ENCODE measurements at places on chromosomes 6 and 20. TPM values are rescaled to one million over a fixed set of nuclear protein-coding genes. Genes with fewer than 3 reads are reported as not detected.

GRCh38 chr20:47854687-47855212 lies 69.5 kb upstream of the SULF2 start:
- peak; percentile 44 for DNase-seq
- H3K36me3 ChIP-seq, result no peaks in the 10 kb centered on the region
- H3K4me3 ChIP-seq, result no peak overlapping the region
- peaks cover 3% of the 10 kb centered on the region for H3K27me3 ChIP-seq
- no peaks in the 10 kb centered on the region for H3K4me1 ChIP-seq

GRCh38 chr20:2242678-2243077 lies 53.1 kb upstream of the TGM3 start:
- H3K36me3 ChIP-seq, result no peaks in the 10 kb centered on the region

DNA sequence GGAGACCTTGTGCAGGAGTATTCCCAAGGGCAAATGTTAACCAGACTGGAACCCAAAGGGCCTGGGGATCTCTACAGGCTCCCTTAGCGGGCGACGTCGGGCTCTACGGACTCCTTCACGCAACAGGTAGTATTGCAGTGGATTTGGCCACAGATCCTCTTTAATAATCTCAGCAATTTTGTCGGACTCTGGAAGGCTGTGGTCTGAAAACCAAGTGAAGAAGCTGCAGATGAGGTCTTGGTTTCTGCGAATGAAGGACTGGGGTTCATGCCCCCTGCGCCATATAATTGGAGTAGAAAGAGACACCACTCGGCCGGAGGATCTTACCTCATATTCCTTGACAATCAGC lies 1.3 kb downstream of the TSPYL1 start:
- peak overlapping the region; percentile 82 for H3K4me3 ChIP-seq
- no peaks in the 10 kb centered on the region for H3K27me3 ChIP-seq
- peaks cover 47% of the 10 kb centered on the region for H3K4me1 ChIP-seq
- DNase-seq, result no peak
- peaks cover 13% of the 10 kb centered on the region for H3K36me3 ChIP-seq

DNA sequence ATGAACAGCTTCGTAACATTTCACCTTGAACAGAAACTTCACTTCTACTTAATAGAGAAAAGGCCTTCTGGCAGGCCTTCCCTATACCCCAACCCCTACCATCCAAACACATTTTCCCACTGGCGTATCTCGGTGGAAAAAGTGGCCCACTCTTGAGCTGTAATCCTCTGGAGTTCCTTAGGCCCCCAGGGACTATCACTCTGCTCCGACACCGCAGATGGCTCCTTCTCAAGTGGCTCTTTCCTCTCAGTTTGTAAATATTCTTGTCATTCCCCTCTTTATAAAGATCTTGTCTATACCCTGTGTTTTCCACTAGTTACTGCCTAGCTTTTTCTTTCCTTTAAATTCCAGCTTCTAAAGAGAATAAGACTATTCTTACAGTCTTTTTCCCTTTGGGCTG lies 108.7 kb downstream of the MYB start:
- no peak overlapping the region for H3K4me3 ChIP-seq
- no peak for DNase-seq
- no peaks in the 10 kb centered on the region for H3K27me3 ChIP-seq

DNA sequence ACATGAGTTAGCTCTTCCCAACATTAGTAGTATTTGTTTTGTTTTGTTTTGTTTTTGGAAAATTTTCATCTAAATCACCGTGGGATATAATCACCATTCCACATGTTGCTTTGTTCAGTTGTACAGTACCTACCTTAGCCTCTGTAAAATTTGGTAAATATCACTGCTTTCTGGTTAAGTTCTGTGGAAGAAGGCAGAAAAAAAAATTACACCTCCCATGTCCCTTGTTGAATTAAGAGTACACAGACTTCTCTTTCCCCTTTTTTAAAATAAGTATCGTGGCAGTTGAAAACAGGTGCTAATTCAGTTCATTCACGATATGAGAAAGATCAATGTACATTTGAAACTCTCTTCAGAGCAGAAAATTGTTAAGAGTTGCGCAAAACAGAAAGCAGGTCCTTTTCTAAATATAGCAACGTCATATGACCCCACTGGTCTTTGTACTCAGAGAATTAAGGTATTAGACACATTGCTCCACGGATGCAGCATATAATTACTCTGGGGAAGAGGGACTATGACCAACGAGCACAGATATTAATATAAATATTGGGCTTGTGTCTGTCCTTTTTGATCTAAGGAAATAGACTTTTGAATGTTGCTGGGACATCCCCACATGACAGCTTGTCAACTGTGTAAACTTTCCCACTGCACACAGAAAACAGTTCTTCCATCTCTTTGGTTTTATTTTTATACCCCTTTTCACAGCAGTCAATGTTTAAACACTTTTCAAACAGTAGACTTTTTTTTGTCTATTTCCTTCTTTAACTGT lies 58.6 kb upstream of the ZNF217 start:
- no peak for DNase-seq
- H3K4me1 ChIP-seq, result peaks cover 23% of the 10 kb centered on the region
- H3K4me3 ChIP-seq, result no peak overlapping the region
- no peaks in the 10 kb centered on the region for H3K36me3 ChIP-seq
- H3K27me3 ChIP-seq, result no peaks in the 10 kb centered on the region

- DNase-seq, result no peak
- peaks cover 13% of the 10 kb centered on the region for H3K27me3 ChIP-seq
- H3K27ac ChIP-seq, result no peak overlapping the region
- H3K4me3 ChIP-seq, result no peak overlapping the region
- no peaks in the 10 kb centered on the region for H3K4me1 ChIP-seq
- H3K36me3 ChIP-seq, result no peaks in the 10 kb centered on the region
Measured at GRCh38 chr20:40592941-40593340, 96.1 kb downstream of the MAFB start.

DNA sequence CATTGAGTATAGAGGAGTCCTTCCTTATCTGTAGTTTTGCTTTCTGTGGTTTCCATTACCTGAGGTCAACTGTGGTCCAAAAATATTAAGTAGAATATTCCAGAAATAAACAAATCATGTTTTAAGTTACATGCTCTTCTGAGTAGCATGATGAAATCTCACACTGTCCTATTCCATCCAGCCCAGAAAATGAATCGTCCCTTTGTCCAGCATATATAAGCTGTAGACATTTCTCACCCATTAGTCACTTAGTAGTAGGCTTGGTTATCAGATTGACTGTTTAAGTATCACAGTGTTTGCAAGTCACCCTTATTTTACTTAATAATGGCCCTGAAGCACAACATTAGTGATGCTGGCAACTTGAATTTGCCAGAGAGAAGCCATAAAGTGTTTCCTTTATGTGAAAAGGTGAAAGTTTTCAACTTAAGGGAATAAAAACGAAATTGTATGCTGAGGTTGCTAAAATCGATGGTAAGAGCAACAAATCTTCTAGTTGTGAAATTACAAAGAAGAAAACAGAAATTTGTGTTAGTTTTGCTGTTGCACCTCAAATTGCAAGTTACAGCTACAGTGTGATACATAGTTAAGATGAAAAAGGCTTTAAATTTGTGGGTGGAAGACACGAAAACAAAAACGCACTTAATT lies 198.6 kb upstream of the SIM1 start:
- peak overlapping the region; percentile 33 for H3K4me3 ChIP-seq
- H3K27me3 ChIP-seq, result no peaks in the 10 kb centered on the region
- peak overlapping the region; percentile 85 for H3K27ac ChIP-seq
- peaks cover 23% of the 10 kb centered on the region for H3K4me1 ChIP-seq

DNA sequence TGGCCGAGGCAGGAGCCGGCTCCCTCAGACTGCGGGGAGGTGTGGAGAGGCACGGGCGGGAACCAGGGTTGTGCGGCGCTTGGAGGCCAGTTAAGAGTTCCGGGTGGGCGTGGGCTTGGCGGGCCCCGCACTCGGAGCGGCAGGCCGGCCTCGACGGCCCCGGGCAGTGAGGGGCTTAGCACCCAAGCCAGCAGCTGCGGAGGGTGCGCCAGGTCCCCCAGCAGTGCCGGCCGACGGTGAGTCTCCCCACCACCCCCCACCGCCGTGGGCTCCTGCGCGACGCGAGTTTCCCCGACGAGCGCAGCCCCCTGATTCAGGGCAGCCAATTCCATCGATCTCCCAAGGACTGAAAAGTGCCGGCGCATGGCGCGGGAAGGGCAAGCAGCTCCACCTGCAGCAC lies 605.4 kb upstream of the SLC35B3 start:
- H3K36me3 ChIP-seq, result no peaks in the 10 kb centered on the region
- no peak overlapping the region for H3K27ac ChIP-seq

GRCh38 chr6:30781743-30782424 lies 37.5 kb upstream of the IER3 start:
- H3K4me1 ChIP-seq, result peaks cover 43% of the 10 kb centered on the region
- no peaks in the 10 kb centered on the region for H3K27me3 ChIP-seq
- H3K4me3 ChIP-seq, result peak overlapping the region; percentile 54
- no peak for DNase-seq

DNA sequence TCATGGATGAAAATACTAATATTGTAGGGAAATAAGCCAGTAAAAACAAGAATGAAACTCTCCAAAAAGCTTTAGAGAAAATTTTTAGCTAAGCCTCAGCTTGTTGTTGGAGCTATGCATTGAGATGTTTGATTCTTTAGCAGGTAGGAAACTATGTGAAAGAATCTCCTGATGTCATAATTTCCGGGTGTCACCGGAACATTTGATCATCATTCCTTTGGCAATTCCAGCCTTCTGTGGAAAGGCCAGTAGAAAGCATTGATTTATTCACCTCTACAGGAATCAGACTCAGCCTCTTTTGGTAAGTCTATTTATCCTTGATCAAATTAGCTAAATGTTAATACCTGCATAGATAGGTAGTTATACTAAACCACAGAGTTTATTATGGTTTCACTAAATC lies 9.5 kb downstream of the FAM229B start:
- DNase-seq, result no peak
- no peaks in the 10 kb centered on the region for H3K4me1 ChIP-seq
- no peak overlapping the region for H3K4me3 ChIP-seq

DNA sequence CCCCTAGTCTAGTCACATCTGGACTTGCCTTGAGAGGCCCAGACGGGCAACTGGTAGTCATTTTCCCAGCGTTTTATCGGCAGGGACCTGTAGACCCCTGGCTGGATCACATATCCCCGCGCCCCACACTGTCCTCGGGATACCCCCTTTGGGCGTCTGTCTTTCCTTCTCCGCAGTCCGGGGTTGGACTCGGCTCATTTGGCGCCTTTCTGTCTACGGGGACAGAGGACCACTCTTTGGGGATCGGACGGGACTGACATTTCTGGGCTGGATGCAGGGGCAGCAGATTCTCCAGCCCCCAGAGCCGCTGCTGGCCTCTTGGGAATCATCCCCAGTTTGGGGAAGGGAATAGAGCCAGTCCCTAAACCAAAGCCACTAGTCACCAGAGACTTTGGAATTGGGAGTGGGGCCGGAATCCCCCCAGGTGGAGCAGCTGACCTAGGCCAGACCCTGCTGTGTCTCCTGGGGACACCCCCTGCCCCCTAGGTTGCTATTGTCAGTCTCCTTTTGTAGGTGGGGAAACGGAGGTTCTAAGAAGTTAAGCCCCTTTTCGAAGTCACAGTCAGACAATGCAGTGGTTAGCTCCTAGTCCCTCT lies 734 bp downstream of the FAM110A start:
- H3K36me3 ChIP-seq, result no peaks in the 10 kb centered on the region
- H3K4me1 ChIP-seq, result peaks cover 16% of the 10 kb centered on the region
- H3K27ac ChIP-seq, result no peak overlapping the region
- peak overlapping the region; percentile 76 for H3K4me3 ChIP-seq
- no peaks in the 10 kb centered on the region for H3K27me3 ChIP-seq
- DNase-seq, result peak; percentile 35

- H3K27ac ChIP-seq, result no peak overlapping the region
- no peaks in the 10 kb centered on the region for H3K4me1 ChIP-seq
- H3K27me3 ChIP-seq, result peaks cover 59% of the 10 kb centered on the region
- H3K4me3 ChIP-seq, result no peak overlapping the region
Measured at GRCh38 chr20:63177785-63178445, 38.0 kb downstream of the YTHDF1 start.

GRCh38 chr6:1230689-1231605 lies 81.0 kb upstream of the FOXQ1 start:
- H3K4me3 ChIP-seq, result no peak overlapping the region
- no peak for DNase-seq
- H3K27me3 ChIP-seq, result peaks cover 15% of the 10 kb centered on the region
- no peaks in the 10 kb centered on the region for H3K4me1 ChIP-seq
- H3K36me3 ChIP-seq, result no peaks in the 10 kb centered on the region
- H3K27ac ChIP-seq, result no peak overlapping the region

DNA sequence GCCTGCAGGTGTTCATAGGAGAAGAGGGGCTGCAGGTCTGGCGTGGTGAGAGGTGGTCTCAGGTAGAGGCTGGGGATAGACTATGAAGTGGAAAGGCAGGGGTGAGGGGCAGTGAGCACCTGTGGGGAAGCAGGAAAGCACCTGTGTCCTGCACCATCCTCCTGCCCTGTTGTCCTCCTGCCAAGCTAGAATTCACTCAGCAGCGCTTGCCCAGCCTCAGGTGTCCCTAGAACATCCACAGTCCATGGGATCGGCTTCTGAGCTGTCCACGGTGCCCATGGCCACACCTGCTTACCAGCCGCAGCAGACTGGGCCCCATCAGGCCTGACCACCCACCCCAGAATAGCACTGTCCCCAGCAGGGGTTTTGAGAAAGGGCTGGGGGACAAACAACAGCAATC lies 456.2 kb upstream of the SULF2 start:
- no peak overlapping the region for H3K27ac ChIP-seq
- no peak for DNase-seq
- no peaks in the 10 kb centered on the region for H3K36me3 ChIP-seq
- H3K4me3 ChIP-seq, result no peak overlapping the region
- H3K4me1 ChIP-seq, result no peaks in the 10 kb centered on the region

- H3K27ac ChIP-seq, result peak overlapping the region; percentile 99
- no peaks in the 10 kb centered on the region for H3K27me3 ChIP-seq
- H3K36me3 ChIP-seq, result peaks cover 8% of the 10 kb centered on the region
- no peak for DNase-seq
- H3K4me3 ChIP-seq, result peak overlapping the region; percentile 88
Measured at GRCh38 chr6:150866991-150867501, 1.5 kb downstream of the MTHFD1L start.

ETV7 gene
- total RNA-seq, result not detected

KHDC1L gene
- total RNA-seq, result not detected

CST7 gene
- total RNA-seq, result not detected

HMGCLL1 gene
- total RNA-seq, result not detected

CCM2L gene
- total RNA-seq, result not detected

SLC2A10 gene
- total RNA-seq, result 48.0 TPM

PMEPA1 gene
- 6.6 TPM for total RNA-seq

Data from GM23248 (cell line).